ENCODE measurements at places on chromosomes 6 and 20.

GRCh38 chr20:52305858-52306257 is 114.3 kb upstream of the ZFP64 start:
- no peak for DNase-seq

- DNase-seq: no peak
These were observed 64.2 kb downstream of the SLC2A10 start for GRCh38 chr20:46773680-46774079.

GRCh38 chr20:45779011-45779915 is 12.4 kb downstream of the WFDC3 start:
- peak; percentile 98 for DNase-seq

GRCh38 chr20:23125625-23126191 is 39.6 kb upstream of the CD93 start:
- no peak for DNase-seq

DNA sequence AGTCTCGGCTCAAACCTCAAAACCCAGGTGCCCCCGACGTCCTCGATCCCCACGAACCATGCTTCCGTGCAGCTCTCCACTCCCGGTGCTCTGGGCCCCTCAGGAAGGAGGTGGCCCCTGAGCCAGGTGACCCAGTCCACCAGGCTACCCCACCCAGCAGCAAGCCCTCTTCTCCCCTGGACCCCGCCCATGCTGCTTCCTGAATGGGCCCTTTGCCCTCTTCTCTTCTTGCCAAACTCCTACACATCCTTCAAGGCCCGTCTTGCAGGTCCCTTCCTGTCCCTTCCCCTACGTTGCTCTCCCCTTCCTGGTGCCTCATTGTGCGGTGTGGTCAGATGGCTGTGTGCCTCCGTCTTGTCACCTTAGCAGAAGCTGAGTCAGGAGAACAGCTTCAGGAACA is 3.4 kb upstream of the GATA5 start:
- no peak for DNase-seq
